Stimulated activated CD8-positive, alpha-beta memory T cell treated with anti-CD3 and anti-CD28 coated beads, Interleukin-15, amount 100 ng/mL, for 48 hours (primary cell): ENCODE measurements at places on chromosomes 3 and 15.

GRCh38 chr15:68650901-68651709 lies 72.3 kb downstream of the CORO2B start:
- peak; percentile 35 for DNase-seq

- DNase-seq: no peak
Measured at GRCh38 chr15:60838206-60838605, 359.3 kb upstream of the ICE2 start.

DNA sequence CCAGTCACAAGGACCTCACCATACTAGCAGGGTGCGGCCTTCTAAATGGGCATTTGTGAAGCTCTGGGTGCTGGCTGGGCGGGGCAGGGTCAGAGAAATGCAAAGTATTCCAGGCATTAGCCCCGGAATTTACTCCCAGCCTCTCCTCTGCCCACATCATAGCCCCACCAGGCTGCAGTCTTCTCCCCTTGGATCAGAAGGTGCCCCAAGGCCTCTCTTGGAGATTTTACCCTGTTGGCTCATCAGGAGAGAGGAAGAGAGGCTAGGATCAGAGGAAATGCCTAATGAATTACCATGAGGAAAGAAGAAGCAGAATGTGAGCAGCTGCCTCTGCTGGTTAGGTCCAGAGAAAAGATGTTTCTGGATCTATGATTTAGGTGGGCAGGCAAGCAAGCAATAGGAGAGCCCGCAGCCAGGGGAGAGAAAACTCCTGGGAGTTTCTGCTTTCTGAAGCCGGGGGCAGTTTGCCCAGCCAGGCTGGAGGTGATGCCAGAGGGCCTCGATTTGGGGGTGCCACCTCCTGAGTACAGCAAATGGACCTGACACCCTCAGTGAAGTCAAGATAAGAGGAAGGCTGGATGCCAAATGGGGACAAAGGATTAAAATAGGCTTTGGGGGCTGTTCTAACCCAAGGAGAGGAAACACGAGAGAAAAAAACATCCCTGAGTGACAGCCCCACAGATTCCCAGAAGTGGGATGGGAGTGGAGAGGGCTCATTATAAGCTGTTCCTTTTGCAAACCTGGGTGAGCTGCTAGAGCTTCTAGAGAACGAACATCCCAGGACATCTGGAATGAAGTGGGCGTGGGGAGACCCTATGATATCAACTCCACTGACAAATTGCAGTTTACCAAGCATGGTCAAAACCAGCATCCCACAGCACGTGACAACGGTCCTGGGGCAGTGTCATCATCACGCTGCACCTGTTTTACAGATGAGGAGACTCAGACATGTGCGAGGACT lies 65.4 kb downstream of the BDH1 start:
- no peak for DNase-seq

DNA sequence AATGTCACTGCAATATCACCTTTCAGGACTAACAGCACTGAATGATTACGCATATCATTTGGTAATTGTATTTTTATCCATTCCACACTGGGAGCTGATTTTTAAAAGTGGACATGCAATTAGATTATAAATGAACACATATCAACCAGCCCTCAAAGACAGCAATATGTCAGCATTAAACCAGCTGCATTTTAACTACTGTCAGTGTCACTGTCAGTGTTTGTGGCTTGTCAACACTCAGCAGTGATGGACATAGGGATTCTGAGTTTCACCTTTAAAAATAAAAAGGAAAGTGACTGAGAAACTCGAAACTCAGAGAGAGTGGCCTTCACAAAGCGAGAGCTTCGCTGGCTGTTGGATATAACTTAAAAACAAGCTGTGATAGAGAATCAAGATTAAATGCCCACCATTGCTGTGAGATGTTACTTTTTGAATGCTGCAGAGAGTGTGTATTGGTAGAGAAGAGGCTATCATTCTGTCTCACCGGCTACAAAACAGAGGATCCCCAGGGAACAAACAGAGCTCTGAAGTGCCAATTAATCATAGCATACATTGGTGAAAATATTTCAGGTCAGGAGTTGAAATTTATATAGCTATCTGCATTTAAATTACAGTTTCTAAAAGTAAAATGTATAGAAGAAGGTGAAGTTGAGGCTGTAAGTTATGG lies 635.8 kb downstream of the SQOR start:
- no peak for DNase-seq

- no peak for DNase-seq
Measured at GRCh38 chr3:144652573-144652972, 681.0 kb downstream of the DIPK2A start.

GRCh38 chr3:151852074-151852811 lies 21.2 kb upstream of the SUCNR1 start:
- no peak for DNase-seq

- no peak for DNase-seq
Measured at GRCh38 chr3:56867671-56868070, 65.9 kb upstream of the ARHGEF3 start.
